ENCODE measurements at places on chromosomes 12 and 14.

DNA sequence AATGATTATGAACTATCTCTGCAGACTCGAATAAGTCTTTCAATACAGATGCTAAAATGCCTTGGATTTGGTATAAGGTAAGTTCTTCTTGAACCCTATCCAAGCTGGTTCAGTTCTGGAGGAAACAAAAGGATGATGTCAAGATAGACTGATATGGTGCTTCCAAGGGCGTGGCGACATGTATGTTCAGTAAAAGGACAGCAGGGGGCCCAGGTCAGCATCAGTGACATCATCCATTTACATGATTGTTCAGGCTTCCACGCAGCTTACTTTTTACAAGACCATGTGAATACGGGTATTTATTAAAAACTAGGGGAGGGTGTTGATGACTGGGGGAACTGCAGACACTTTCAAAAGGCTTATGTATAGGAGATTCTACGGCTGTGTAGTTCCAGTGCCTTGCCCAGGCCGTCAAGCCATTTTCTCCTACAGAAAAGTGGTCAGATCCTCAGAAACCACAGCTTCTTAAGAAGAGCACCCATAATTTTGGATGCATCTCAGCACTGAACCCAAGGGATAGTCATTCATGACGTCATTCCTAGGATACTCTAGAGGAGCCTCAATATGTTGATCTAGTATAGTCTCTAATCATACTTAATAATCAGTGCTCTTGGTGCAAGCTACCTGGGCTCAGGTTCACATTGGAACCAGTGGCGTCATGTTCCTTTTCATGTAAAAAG is 527.7 kb downstream of the FUT8 start:
- no peak for DNase-seq

DNA sequence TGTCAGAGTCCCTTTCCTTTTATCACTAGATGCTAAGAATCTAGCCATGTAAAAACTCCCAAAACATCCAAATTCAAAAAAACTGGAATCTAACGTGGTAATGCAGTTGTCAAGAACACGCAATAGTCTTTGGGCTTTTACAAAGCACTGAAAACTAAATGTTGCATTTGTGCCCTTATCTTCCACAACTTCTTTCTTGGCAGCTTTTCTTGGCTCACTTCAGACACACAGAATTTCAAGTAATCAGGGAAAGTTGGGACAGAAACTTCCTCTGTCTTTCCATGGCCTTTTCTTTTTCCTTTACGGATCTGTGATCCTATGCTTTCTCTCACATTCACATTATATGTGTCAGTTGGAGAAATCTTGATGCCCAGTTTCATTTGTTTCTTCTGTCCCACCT is 136.0 kb downstream of the CRADD start:
- no peak for DNase-seq

DNA sequence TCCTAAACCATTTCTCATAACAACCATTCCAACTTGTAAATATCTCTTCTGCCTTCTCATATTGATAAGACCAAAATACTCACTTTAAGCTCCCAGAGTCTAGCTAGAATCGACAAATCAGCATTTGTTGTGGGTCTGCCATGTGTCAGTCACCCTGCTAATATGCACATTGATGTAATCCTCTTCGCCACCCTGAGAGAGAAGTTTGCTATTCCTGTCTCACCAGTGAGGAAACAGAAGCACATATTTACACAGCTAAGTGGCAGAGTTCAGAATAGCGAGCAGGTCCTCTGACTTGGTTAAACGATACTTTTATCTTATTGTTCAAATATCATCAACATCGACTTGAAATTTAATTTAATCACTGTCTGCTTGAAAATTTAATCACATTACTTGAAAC is 142.1 kb downstream of the ANO4 start:
- no peak for DNase-seq

- DNase-seq: no peak
Measured at GRCh38 chr14:29636870-29637269, 290.8 kb downstream of the PRKD1 start.

DNA sequence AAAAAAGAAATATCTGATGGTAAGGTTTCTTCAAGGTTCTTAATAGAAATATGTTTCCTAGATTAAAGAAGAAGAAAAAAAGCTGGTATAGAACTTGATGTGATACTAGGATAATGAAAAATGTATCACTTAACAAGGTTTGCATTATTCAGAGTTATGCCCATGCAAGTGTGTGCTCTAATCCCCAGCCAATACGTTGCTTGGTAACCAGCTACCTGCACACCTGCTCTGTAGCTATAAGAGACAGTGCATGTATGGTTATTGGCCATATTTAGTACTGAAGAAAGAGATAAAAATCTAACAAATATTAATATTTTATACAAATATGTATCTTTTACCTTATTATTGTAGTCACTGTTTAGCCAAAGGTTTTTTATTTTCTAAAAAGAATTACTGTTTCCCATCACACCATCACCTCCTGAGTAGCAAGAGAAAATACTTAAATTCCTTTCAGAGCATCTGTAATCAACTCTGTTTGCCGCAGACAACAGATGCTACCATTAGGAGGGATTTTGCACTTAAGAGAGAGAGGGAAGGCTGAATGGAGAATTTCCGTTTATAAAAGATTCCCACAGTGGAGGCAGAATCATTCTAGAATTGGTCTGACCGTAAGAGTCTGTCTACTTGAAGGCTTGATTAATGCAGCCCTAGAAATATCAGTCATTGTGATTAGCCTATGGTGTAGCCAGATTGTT is 115.6 kb downstream of the NEDD1 start:
- no peak for DNase-seq

DNA sequence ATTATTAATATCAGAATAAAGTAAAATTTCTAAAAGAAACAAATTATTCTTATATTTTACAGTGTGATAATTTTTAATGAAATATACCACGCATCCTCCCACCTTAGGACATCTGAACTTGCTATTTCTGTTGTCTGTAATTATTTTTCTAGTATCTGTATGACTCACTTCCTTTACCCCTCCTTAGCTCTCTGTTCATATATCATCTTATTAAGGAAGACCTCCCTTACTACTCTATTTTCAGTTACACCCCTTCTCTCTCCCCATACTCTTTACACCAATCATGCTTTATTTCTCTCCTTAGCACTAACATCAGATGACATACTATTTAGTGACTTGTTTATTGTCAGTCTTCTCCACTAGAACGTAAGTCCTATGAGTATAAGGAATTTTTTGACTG is 34.2 kb upstream of the C12orf50 start:
- no peak for DNase-seq

DNA sequence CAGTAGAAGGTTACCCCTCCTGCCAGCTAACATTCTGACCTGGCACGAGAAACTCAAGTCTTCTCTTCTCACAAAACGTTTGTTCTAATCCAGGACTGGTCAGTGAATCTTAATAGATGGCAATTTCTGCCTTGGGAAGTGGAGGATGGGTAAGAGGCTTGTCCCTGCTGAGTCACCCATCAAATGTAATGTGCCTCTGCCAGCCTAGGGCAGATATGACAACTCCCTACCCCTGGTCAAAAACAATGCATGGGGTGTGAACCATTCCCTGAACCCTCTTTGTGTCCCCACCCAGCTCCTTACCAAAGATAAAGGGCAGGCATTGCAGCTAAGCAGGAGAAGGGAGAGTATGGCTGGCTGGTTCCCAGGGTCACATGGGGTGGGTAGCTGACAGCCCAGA is 1052.9 kb downstream of the GALC start:
- no peak for DNase-seq

DNA sequence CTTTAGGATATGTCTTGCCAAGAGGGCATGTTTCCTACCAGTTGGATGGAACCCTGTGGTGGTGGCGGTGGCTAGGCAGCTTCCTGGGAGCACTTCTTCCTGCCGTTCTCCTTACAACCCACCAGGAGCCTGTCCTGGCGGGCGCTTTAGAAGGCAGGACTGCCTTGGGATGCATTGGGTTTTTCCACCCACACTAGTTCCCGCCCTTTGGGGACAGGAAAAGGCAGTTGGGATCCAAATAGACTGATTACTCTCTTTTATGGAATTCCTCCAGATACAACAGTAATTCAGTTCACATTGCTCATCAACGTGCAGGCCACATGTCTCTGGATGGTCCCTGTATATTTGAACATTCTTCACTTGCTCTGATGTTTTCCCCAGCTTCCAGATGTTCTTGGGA is 305.7 kb upstream of the SSTR1 start:
- no peak for DNase-seq
